ENCODE measurements at places on chromosomes 12 and 14.

- DNase-seq = no peak
Observed at GRCh38 chr14:63452796-63453195, 90.4 kb downstream of the PPP2R5E start.

- DNase-seq = no peak
Observed at GRCh38 chr12:11672256-11673191, 23.1 kb downstream of the ETV6 start.

DNA sequence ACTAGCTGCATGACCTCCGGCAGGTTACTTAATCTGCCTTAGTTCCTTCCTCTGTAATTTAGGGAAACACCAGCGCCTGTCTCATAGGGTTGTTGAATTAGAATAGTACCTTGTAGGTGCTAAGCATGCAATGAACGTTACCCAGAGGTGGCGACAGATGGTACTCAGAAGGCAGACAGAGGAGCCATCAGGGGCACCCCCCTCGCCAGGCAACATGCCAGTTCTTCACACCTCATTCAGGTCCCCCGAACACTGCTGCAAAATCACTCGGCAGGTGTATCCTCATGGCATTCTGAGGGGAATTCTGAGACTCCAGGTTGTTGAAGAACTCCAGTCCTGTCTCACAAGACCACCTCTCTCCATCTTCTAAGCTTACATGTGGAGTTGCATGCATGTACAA lies 10.1 kb downstream of the ISM2 start:
- DNase-seq = no peak

- no peak for DNase-seq
Observed at GRCh38 chr12:79929065-79929464, 5.8 kb downstream of the PPP1R12A start.

DNA sequence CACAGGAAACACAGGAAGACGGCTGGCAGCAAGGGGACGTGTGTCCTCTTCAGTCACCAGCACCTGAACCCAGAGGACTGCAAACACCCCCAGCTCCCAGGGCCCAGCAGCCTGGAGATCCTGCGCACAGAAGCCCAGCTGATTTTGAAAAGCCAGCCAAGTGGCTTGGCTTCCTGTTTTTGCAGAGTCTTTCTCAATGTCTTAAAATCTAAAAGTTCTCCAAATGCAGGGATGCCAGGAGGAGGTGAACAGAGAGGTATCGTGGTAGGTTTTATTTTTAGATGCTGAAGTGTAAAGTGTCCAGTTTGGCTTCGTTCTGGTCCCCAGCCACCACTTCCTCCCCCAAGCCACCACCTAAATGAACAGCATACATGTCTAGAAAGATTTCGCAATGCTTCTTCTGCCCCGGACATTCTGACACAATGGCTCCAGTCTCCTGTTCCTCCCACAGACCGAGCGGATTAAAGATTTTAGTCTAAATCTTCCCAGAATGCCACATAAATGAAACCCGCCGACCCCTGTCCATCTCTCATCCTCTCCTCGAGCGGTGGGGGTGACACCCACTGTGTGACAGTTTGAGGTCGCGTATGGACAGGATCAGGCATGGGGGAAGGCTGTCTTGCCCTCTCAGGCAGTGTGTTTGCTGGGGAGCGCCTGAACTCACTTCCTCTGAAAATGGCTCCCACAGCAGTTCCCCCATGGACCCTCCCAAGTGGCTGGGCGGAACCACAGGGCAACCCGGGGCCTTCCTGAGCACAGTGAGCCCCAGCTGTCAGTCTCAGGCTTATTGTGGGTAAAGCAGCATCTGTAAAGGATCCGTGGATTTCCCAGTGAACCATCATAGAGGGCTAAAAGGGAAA lies 41.6 kb downstream of the ITPK1 start:
- no peak for DNase-seq

- no peak for DNase-seq
Observed at GRCh38 chr12:112447106-112447505, 28.4 kb downstream of the PTPN11 start.
